ENCODE measurements at places on chromosomes 2 and 18.

DNA sequence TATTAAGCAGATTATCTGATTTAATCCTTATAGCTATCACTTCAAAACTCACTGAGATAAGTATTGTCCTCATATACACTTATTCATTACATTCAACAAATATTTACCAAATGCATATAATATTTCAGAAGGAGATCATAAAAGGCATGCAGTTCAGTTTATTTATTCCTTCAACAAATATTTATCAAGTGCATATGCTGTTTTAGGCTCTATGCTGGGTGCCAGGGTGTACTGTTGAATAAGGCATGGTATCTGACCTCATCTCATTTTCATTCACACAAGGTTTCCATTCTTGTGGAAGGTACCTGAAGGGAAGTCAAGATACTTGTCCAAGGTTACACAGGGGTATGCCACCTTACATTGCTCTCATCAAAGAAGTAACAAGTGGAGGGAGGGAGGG is 213.0 kb downstream of the INSIG2 start:
- DNase-seq = no peak

- DNase-seq = no peak
Observed at GRCh38 chr2:198098918-198099317, 294.5 kb downstream of the PLCL1 start.

DNA sequence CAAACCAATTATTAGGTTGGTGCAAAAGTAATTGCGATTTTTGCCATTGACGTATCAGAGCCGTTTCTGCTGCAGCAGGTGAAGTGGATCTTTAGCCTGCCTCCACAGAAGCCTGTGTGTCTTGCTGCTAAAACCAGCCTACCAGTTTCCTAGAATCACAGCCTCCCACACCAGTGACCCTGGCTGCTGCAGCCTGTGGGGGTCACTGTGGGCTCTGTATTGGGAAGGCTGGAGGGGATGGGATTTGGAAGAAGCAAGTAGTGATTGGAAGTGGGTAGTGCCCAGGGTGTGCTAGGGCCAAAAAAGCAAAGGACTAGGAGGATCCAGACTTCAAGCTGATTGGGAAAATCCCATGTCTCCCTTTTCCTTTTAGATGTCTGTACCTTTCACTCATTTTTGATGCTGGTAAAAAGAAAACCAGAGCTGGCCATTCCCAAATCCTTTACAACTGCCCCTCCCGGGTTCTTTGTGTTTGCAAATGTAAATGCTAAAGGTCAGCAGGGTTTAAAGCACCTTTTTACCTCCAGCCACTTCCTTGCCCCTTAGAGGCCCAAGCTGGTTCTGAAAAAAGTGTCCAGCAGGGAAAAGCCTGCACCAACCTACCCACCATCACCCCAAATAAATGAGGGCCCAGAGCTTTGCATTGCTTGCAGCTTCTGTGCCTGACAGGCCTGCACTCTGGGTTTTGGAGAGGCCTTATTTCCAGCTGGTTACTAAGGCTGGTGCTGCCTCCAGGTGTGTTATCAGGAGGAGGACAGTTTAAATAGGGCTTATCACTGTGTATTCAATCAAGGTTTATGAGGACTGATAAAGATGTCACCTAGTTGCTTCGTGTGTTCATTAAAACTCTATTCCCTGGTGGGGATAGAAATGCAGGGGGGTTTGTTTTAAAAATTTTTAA is 172.0 kb downstream of the MIB1 start:
- no peak for DNase-seq

DNA sequence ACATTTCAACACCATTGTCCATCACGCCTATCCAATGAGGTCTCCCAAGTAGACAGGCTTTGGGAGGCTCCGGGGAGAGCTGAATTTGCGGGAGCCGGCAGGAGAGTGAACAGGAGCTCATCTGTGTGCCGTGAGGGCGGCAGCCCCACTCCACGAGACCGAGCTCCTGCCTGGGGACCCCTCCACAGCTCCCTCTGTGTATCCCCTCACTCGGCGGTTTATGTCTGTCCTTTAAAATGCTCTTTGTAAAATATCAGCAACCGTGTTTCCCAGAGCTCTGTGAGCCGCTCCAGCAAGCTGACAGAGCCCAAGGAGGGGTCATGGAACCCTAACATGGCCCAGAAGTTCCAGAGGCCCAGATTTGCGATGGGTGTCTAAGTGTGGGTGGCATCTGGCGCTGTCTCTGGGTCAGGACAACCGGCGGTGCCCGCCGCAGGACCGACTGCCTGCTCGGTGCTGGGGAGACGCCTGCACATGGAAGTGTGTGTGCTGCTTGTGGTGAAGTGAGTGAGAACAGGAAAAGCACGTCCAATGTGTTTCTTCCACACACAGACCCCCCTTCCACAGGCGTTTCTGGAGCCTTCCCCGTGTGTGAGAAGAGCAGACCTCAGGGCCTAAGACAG is 34.8 kb downstream of the SLC66A2 start:
- DNase-seq = no peak

- no peak for DNase-seq
Observed at GRCh38 chr2:112138159-112139032, at the start of gene FBLN7. Gene FBLN7, plus strand, starts transcription at chr2:112138385. Its CDS starts 271 bp downstream, at chr2:112138656.

DNA sequence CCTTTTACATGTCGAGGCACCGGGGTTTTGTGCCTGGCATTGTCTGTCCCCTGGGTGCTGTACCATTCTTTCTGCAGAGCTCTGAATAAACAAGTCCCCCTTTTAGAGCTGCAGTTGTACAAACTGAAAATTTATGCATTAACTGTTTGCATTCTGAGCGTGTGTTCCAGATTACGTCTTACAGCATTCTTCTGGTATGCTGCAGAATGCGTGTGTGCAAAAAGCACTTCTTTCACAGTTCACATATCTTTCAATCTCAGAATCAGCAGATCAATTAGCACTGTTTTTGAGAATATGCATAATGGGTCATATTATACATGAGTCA is 27.5 kb downstream of the MEIS1 start:
- no peak for DNase-seq

GRCh38 chr2:149383340-149383739 is 53.0 kb downstream of the LYPD6 start:
- DNase-seq = no peak

DNA sequence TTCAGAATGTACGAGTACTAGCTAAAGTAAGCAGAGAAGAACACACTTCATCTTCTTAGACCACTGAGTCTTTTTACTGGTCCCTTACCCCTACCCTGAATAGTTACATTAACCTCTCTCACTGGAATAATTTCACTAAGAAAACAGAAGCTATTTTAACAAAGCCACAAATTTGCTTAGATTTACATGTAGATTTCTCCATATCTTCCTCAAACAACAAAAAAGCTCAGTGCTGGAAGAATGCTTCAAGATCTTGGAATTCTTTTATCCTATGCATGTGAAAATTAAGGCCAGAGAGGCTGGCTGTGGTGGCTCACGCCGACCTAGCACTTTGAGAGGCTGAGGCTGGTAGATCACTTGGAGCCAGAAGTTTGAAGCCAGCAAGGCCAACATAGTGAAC is 35.2 kb downstream of the MOGAT1 start:
- no peak for DNase-seq

GRCh38 chr2:3409627-3410170 is 30.2 kb downstream of the TRAPPC12 start:
- no peak for DNase-seq

GRCh38 chr2:170394641-170395387 is 216.9 kb downstream of the MYO3B start:
- DNase-seq = no peak

- DNase-seq = peak; percentile 4
Observed at GRCh38 chr2:43676322-43677050, at the start of gene C1GALT1C1L. Gene C1GALT1C1L, minus strand, starts transcription at chr2:43676429. Its CDS starts 107 bp downstream, at chr2:43676322.

GRCh38 chr2:23669413-23670244 is 257.3 kb downstream of the ATAD2B start:
- no peak for DNase-seq

- no peak for DNase-seq
Observed at GRCh38 chr2:62293490-62294271, 97.8 kb downstream of the B3GNT2 start.

GRCh38 chr18:55002261-55002660 is 43.0 kb upstream of the CCDC68 start:
- DNase-seq = no peak

GRCh38 chr2:236257575-236257974 is 6.6 kb downstream of the ASB18 start:
- DNase-seq = no peak

GRCh38 chr2:166494140-166494624 is at the start of gene SCN7A:
Gene SCN7A, minus strand, starts transcription at chr2:166494249. Its CDS starts 16,553 bp downstream, at chr2:166477696.
- no peak for DNase-seq

DNA sequence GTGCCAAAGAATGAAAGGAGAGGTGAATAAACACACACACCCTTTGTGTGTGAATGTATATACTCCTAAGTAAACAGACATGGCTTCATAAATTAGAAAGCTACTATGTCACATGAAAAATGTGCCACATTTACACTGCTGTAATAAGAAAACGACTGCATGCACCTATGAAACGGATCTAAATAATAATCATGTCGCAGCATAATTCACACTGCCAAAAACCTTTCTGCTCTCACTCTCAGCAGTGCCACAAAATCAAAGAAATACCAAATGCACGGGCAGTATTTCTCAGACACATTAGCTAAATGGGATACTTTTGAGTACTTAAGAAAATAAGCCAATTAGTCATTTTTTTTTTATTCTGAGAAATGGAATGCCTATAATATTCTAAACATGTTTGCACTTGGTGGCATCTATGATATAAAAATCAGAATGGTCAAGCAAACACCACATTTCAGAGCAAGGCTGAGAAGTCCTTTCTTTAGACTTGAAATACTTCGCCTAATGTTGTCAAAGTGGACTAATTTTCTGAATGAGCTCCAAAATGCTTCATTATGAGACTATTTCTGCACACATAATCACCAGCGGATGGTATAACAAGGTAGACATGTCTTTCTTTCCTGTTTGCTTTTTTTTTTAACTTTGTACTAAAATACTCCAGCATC is 6.6 kb downstream of the BCL11A start:
- no peak for DNase-seq

- DNase-seq = no peak
Observed at GRCh38 chr2:6353669-6354068, 512.0 kb downstream of the CMPK2 start.

DNA sequence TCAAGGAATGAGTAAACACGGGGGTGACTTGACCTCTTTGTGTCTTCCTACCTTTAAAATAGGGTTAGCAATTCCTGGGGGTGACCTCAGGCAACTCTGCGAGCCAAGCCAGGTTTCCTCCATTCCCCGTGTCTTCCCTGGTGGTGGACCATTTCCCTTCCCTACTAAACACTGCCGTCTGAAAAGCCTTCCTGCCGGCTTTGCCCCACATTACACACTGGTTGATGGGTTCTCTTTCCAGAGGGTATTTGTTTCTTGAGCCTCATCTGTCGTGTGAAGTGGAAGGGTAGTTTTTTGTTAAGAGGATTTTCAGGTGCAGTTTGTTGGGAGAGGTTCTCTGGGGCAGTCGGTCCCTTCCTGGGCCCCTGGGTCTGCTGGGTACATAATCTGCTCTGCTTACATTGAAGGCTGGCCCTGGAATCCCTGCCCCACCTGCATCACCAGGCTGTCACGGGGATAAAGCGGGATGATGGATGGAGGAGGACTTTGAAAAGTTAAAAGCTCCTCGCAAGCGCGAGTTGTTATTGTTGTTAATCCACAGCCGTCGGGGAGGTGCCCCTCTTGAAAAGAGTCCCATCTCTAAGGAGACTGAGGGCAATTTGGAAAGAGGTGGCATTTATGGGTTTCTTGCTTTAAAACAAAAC is 175.4 kb upstream of the SPRED2 start:
- no peak for DNase-seq

DNA sequence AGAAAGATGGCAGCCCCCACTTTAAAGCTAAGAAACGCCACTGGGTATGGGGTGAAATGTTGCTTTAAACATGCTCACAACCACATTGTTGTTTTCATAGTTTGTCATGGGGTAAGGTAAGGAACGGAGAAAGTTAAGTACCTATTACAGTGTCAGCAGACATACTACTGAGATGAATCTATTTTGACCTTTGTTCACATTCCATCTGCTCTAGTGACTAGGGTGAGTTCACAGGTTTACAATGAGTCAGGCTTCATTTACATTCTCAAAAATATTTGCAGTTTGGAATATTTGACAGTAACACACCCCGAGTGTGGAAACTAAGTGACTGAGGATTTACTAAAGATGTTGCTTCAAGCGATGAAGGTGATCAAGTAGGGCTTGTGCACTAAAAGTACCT is 428.7 kb upstream of the ACVR2A start:
- DNase-seq = no peak

DNA sequence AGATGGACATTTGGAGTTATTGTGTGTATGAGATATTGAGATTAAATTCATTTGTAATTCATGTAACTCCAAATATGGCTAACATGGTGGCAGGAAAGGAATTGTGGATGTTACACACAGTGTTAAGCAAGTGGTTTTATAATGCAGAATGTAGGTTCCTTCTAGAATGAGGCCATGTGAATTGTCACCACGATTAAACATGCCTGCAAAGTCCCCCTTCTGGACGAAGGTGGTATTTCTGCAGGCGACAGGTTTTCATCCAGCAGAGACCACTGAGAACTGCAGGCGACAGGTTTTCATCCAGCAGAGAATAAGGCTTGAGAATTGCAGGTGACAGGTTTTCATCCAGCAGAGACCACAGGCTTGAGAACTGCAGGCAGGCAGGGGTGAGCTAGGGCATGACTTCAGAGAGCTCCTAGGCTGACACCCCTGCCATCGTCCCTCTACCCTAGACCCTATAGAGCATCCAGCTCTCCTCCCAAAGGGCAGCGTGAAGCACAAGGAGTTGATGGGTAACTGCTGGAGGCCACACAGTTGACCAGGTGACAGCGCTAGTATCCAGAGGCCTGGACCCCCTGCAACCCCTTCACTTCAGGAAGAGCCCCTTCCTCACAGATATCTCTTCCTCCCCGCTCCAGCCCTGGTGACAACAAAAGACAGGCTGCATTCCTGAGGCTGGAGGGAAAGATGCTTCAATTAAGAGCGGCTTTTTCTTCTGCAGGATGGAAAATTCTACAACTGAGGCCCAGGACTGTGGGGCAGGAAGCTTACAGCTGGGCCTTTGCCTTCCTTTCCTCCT is 175.8 kb downstream of the LOXHD1 start:
- peak; percentile 16 for DNase-seq

DNA sequence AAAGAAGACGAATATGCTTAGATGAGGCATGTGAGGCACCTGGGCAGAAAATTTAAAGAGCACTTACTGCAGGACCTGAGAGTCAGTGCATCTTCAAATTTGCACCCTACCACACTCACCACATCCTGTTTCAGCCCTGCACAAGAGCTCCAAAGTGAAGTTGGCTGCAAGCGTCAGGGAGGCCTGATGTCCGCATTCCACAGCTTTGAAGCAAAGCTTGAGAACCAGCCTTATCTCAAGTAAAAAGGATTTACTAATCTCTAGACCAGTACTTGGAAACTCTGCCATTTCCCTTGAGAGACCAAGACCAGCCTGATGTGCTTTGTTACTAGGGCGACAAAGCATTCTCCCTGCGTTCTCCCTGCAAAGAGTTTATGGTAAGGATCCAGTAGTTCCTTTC is 3.4 kb upstream of the ASNSD1 start:
- DNase-seq = peak; percentile 5

- no peak for DNase-seq
Observed at GRCh38 chr2:177721087-177721486, 328.5 kb downstream of the AGPS start.

Measured in activated naive CD4-positive, alpha-beta T cell (primary cell).